ENCODE measurements at places on chromosomes 2 and 18.

DNA sequence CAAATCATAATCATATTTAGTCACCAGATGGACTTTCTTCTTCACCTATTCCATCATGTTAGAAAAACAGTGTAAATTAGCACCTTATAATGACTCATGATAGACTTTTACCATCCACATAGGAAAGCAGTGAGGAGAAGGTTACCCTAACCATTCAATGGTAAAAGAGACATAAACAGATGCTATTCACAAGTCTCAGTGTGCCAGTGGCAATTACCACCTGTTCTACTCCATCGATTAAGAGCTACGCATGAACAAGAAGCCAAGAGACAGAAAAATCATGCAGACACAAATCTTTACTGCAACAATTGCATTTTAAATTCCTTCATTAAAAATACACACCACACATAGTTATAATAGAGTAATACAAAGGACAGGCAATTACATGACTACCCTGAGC lies 106.7 kb upstream of the CHAC2 start:
- H3K4me1 ChIP-seq, result no peaks in the 10 kb centered on the region
- H3K27me3 ChIP-seq, result no peaks in the 10 kb centered on the region
- no peaks in the 10 kb centered on the region for H3K36me3 ChIP-seq
- H3K4me3 ChIP-seq, result no peak overlapping the region

DNA sequence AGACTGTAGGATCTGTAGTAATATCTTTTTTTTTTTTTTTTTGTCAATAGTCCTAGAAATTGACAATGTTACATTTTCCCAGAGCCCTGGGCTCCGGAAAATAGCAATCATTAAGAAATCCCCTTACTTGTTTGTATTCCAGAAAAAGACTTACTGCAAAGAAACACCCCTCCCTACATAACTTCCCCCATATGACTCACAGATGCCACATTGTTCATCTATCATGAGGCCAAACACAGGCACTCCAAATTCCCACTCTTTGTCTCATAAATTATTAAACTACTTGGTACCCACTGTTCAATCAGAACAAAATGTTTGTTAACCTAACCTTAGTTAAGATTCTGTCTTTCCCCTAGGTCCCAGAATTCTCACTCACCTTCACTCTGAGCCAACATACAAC lies 53.5 kb downstream of the TEX51 start:
- no peak overlapping the region for H3K27ac ChIP-seq
- no peaks in the 10 kb centered on the region for H3K4me1 ChIP-seq
- H3K27me3 ChIP-seq, result no peaks in the 10 kb centered on the region
- DNase-seq, result no peak
- no peaks in the 10 kb centered on the region for H3K36me3 ChIP-seq

GRCh38 chr2:223203971-223204929 lies 152.3 kb downstream of the KCNE4 start:
- H3K27ac ChIP-seq, result no peak overlapping the region
- no peaks in the 10 kb centered on the region for H3K27me3 ChIP-seq
- no peak overlapping the region for H3K4me3 ChIP-seq
- H3K36me3 ChIP-seq, result no peaks in the 10 kb centered on the region
- DNase-seq, result no peak

DNA sequence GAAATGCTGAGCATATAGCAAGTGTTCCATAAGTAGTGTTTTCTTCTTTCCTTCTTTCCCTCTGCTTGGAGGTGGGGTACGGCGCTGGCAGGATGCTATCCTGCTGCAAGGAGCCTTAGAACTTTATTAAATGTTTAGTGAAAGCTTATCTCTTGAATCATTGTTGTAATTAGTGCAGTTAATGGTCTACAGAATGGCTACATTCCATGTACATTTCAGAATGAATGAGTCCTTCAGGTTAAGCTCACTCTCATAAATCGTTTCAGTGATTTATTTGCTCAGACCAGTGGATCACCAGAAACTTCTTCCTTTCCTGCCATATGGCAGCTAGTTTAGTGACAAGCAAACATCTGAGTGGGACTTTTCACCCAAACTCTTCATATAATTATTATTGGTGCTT lies 3.3 kb upstream of the YWHAQ start:
- no peaks in the 10 kb centered on the region for H3K27me3 ChIP-seq
- peaks cover 13% of the 10 kb centered on the region for H3K4me1 ChIP-seq
- no peak overlapping the region for H3K27ac ChIP-seq
- H3K4me3 ChIP-seq, result no peak overlapping the region

- H3K27ac ChIP-seq, result no peak overlapping the region
- no peaks in the 10 kb centered on the region for H3K27me3 ChIP-seq
- H3K4me3 ChIP-seq, result no peak overlapping the region
- H3K36me3 ChIP-seq, result no peaks in the 10 kb centered on the region
- no peaks in the 10 kb centered on the region for H3K4me1 ChIP-seq
- no peak for DNase-seq
Measured at GRCh38 chr2:154439156-154439555, 259.3 kb upstream of the KCNJ3 start.

- no peaks in the 10 kb centered on the region for H3K36me3 ChIP-seq
- no peaks in the 10 kb centered on the region for H3K27me3 ChIP-seq
- no peak overlapping the region for H3K27ac ChIP-seq
Measured at GRCh38 chr2:163474889-163475288, 260.9 kb downstream of the FIGN start.

GRCh38 chr2:1748741-1749488 lies 4.6 kb upstream of the PXDN start:
- H3K4me3 ChIP-seq, result no peak overlapping the region
- H3K27me3 ChIP-seq, result no peaks in the 10 kb centered on the region
- H3K27ac ChIP-seq, result no peak overlapping the region
- H3K36me3 ChIP-seq, result no peaks in the 10 kb centered on the region
- no peaks in the 10 kb centered on the region for H3K4me1 ChIP-seq

- no peak for DNase-seq
- H3K27ac ChIP-seq, result no peak overlapping the region
- no peak overlapping the region for H3K4me3 ChIP-seq
- peaks cover 3% of the 10 kb centered on the region for H3K27me3 ChIP-seq
- no peaks in the 10 kb centered on the region for H3K4me1 ChIP-seq
Measured at GRCh38 chr2:201883606-201884369, 77.5 kb downstream of the CDK15 start.

- DNase-seq, result no peak
- H3K4me1 ChIP-seq, result no peaks in the 10 kb centered on the region
- no peak overlapping the region for H3K27ac ChIP-seq
- no peaks in the 10 kb centered on the region for H3K27me3 ChIP-seq
- no peaks in the 10 kb centered on the region for H3K36me3 ChIP-seq
Measured at GRCh38 chr2:54290356-54291025, 34.5 kb upstream of the TSPYL6 start.
